ENCODE measurements at places on chromosomes 5 and 9.

GRCh38 chr5:91643797-91644196 is 260.7 kb upstream of the ARRDC3 start:
- DNase-seq = no peak

DNA sequence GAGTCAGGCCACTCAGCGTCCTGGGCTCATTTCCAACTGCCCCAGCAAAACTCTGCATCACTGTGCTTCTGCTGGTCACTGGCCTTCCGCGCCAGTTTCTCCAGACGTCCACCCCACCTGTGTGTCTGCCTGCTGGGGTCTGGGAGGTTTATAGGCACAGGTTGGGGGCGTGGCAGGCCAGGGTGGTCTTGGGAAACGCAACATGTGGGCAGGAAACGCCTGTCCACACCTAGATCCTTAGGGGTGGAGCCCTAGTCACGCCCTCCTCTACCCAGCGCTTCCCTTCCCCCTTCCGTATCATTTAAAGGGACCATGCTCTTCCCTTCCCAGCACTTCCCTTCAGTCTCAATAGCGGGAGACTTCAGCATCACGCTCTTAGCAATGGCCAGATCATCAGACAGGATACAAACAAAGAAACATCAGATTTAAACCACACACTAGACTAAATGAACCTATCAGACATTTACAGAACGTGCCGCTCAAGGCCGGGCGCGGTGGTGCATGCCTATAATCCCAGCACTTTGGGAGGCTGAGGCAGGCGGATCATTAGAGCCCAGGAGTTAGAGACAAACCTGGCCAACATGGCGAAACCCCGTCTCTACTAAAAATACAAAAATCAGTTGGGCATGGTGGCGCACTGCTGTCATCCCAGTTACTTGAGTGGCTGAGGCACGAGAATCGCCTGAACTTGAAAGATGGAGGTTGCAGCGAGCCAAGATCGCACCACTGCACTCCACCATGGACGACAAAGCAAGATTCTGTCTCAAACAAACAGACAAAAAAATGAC is 11.8 kb upstream of the BTNL9 start:
- DNase-seq = no peak

DNA sequence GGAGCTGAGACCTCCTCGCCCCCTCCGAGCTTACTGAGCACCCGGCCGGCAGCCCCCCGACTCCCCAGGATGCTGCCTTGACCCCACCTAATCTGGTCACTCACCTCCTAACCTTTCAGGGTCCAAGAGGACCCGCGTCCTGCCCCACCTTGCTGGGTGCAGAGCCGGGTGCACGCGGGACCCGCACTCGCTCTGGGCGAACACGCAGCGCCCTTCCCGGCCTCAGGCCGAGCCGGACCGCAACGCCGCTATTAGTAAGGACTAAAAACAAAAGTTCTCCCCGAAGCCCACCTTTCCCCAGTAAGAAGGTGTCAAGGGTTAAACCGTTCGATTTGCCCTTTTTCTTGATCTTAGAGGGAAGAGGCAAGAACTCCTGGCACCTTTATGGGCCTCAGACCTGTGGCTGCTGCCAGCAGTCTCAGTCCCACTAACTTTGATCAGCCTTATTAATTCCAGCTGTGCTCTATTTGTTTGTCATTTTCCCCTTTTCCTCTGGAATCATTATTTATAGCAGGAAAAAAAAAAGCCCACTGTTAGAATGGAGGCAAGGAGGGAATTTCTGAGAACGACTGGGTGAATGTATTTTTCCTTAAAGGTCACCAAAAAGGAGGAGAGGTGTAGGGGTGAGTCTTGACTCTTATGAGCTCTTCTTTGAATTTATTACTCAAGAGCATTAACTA is 10.5 kb downstream of the IRX2 start:
- DNase-seq = no peak

DNA sequence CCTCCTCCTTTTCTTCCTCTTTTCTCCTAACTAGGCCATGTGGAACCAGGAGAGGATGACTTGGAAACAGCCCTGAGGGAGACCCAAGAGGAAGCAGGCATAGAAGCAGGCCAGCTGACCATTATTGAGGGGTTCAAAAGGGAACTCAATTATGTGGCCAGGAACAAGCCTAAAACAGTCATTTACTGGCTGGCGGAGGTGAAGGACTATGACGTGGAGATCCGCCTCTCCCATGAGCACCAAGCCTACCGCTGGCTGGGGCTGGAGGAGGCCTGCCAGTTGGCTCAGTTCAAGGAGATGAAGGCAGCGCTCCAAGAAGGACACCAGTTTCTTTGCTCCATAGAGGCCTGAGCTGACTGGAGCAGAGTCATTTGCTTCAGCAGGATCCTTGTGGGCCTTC is 13.7 kb downstream of the NUDT2 start:
- no peak for DNase-seq

- DNase-seq = no peak
Measured at GRCh38 chr9:74498621-74499095, 1.5 kb downstream of the RORB start.

DNA sequence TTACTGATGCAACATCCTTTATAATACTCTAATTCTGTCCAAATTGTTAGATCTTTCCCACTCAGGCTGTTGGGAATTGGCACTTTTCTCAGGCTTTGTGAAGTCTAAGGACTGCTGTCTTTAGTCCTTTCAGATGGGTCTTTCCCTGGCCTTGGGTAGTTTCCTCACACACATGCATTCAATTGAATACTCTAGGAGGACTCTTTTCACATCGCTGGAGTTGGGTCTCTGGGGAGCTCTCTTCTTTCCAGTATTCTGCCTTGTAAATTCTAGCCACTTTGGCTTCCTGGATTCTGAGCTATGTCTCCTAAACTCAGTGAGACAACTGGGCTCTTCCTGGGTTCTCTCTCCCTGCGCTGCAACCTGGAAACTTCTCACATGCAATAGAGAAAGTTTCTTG is 215.5 kb downstream of the SNX18 start:
- no peak for DNase-seq

DNA sequence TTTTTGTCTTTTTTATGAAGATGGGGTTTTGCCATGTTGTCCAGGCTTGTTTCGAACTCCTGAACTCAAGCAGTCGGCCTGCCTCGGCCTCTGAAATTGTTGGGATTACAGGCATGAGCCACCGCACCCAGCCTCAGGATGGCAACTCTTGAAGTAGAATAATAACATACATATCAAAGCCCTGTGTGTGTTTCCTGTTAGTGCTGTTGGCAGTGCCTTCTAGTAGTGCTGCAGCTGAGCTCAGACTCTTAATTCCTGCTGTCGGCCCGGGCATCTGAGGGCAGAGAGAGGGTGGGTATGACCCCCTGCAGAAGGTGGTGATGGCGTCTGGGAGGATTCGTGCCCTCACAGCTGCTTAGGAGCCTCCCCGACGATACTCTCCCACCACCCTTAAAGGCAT is 227.2 kb downstream of the PDZD2 start:
- no peak for DNase-seq

DNA sequence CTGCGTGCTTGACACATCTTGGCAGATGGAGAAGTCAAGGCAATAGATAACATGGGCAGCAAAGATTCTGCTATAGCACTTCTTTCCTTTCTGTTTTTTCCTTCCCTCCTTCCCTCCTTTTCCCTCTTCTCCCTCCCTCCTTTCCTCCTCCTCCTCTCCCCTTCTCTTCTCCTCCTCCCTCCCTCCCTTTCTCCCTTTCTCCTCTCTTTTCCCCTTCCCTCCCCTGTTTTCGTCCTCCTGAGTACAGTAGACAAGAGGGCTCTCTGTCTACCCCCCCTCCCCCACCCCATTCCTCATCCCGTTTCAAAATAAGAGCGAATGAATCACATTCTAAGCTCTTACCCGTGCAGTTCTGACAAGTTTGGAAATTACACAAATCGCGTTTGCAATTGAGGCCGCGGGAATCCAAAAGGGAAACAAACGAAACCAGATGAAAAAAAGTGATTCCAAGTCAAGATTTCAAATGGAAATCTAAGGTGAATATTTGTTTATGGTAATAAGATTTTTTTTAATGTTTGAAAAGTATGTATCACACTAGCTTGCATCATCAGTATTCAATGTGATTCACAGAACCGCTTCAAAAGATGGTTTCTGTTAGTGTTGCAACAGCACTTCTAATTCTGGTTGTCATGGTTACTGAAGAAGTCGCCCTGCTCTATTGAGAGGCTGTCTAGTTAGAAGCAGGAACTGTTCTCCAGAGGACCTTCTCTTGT is 1.3 kb downstream of the NIM1K start:
- peak; percentile 20 for DNase-seq

GRCh38 chr5:176162888-176163287 is 75.3 kb upstream of the SIMC1 start:
- DNase-seq = no peak

- DNase-seq = no peak
Measured at GRCh38 chr5:72921886-72922285, 34.0 kb upstream of the FCHO2 start.

GRCh38 chr5:107153283-107153682 is 517.5 kb downstream of the EFNA5 start:
- no peak for DNase-seq

GRCh38 chr9:106890608-106891007 is 27.6 kb downstream of the ZNF462 start:
- DNase-seq = peak; percentile 16

GRCh38 chr5:39238366-39239105 is 19.2 kb upstream of the FYB1 start:
- no peak for DNase-seq

GRCh38 chr9:120741191-120741590 is 26.9 kb upstream of the MEGF9 start:
- no peak for DNase-seq

DNA sequence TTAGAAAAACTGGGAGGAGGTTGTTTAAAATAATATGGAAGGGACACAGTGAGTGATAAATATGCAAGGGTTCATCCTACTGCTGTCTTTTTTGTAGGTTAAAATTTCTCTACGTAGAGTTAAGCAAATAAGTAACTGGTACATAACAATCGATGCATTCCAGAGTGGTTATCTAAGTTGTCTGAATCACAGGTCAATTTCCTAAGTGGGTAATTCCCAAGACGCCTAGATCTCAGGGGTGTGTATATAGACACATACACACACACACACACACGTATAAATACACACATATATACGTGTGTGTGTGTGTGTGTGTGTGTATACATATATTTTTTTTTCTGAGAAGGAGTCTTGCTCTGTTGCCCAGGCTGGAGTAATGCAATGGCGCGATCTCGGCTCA is 22.3 kb downstream of the CAAP1 start:
- DNase-seq = no peak

DNA sequence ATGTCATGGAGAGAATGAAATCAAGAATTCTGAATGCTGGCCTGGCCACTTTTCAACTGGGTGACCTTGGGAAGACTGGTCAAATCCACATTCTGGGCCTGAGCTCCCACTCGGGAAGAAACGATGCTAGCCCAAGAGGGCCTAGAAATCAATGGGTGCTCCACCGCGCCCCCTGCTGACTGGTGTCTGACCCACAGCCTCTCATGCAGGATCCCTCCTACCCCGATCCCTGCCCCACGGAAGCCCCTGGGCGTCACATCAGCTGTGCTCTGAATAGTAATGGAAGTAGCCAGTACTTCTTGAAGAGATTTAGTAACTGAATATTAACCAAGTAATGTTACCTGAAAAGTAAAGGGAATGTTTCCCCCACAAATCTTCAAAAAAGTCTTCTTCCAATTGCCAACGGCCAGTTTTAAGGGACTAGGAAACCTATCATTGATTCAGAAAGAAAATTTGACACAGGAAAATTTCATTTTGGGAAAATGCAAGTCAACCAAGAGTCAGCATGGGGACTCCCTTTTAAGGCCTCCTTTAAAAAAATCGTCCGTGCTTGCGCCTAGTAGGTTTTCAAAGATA is 43.9 kb downstream of the CRB2 start:
- peak; percentile 21 for DNase-seq

DNA sequence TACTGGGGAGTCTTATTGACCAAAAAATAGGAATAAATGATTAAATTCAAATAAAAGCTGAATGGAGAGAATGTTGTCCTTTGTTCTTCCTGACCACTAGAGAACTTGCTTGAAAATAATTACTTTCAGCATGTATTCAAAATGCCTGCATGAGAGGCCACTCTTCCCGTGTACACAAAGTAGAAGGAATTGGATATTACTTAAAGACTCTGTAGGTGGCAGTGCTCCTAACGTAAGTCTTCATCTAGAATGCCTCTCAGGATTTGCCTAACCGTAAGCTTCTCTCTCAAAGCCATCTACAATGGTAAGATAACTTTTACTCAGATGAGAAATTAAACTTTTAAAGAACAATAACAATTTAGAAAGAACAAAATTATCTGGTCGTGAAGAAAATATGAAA is 620.0 kb upstream of the CCNG1 start:
- no peak for DNase-seq

DNA sequence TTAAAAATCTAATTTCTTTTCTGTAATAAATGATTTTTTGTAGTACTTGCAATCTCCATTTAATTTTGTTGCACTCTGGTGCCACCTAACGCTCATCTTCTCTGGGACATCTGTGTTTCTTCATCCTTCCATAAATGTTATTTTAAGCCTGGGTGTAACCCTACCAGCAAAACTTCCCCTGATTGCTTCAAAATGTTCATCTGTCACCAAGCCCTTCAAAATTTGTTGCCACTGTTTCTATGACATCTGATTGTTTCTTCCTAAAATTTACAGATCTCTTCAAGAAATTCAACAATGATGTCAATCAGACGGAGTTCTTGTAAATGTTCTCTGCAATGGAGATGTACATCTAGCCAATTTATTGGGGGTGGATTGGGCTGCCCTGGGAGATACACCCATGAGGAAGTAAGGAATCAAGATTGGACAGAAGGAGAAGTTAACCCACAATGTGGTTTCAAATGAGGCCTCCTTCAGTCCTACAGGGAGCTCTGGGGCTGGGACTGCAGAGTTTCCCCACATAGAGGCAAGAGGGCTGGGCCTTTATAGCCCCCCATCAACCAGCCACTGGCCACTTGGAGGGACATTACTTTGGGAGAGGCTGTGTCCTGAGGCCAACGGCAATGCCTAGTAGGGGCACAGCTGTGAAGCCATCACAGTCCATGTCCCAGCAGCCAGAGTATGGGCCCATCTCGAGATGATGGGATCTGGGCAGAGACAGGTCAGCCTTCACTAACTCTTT is 23.3 kb downstream of the MCTP1 start:
- peak; percentile 41 for DNase-seq

DNA sequence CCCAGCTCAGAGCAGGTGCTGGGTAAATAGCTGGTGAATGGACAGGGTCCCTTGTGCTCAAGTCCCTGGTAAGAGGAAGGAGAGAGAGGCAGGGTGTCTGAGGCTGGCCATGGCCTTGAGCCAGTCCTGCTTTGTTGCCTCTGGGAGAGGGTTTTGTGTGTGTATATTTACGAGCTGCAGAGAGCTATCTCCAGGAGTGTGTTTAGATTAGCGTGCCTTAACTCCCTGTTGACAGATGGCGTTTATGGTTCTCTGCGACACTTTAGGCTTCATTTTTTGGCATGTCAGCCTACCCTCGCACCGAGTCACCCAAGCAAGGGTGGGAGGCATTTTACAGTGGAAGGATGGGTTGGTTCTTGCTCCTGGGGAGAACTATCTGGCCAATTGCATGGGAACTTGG is 22.2 kb downstream of the HMCN2 start:
- no peak for DNase-seq

Measured in NCI-H460 (cell line).